ENCODE measurements at places on chromosomes 3 and 15.

- no peak for DNase-seq
Measured at GRCh38 chr3:147656023-147656422, 246.9 kb downstream of the ZIC1 start.

- DNase-seq = no peak
Measured at GRCh38 chr3:67804578-67804977, 150.2 kb upstream of the SUCLG2 start.

- no peak for DNase-seq
Measured at GRCh38 chr3:69283496-69283895, 102.4 kb downstream of the FRMD4B start.

- no peak for DNase-seq
Measured at GRCh38 chr3:187743195-187744141, 1.8 kb downstream of the BCL6 start.

DNA sequence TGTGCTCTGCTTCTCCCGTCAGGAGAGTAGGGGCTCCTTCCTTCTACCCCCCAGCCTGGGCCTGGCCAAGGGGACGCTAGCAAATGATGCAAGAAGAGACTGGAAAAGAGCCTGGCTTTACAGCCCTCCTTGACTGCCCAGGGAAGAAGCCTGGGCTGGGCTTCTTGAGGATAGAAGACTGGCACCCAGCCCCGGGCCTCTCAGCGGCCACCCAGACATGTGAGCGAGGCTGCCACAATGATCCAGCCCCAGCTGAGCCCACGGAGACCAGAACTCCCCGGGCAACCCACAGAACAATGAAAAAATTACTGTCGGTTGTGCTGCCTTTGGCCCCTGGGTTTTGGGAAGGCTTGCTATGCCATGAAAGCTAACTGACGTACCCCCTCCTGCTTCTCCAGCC is 100.6 kb upstream of the PRR20G start:
- DNase-seq = no peak

DNA sequence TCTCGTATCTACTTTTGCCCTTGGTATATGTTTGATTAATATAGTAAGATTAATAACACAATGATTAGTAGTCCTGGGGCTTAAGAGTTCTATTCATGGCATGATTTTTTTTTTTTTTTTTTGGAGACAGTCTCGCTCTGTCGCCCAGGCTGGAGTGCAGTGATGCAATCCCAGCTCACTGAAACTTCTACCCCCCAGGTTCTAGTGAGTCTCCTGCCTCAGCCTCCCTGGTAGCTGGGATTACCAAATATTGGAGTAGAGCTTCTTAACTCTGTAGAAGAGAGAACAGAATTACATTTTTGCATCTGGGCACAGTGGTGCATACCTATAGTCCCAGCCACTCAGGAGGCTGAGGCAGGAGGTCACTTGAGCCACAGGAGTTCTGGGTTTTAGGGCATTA is 58.9 kb downstream of the RAB7A start:
- no peak for DNase-seq

DNA sequence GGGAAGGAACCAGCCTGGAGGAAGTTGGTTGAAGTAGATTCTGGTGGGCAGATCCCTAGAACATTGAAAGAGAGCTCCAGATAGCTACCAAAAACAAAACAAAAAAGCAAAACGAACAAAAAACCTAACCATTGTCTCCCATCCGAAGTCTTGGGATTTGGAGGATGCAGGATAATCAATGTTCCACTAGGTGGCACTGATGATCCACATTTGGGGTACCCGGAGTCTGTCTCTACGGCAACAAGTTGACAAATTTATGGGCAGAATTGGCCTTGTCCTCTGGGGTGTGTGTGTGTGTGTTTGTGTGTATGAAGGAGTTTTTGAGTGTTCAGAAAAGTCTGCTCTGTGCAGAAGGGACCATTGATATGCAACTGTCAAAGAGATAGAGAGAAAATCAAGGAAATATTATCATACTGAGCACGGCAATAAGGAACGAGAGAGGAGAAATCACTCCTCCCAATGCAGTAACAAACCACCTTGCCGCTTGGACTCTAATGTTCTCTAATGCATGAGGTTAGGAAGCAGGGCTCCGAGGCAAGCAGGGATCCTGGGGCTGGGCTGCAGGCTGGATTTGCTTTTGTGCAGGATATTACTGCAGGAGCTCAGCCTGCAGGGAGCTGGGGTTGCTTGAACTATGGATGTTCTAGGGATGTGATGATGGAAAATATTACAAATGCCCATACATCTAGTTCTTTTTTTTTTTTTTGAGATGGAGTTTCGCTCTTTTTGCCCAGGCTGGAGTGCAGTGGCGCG is 59.8 kb upstream of the KLHL25 start:
- peak; percentile 16 for DNase-seq

All from SHP77 treated with DMSO at 0.1 percent for 48 hours (cell line).